GM10248 (cell line): ENCODE measurements at places on chromosomes 2 and 18.

DNA sequence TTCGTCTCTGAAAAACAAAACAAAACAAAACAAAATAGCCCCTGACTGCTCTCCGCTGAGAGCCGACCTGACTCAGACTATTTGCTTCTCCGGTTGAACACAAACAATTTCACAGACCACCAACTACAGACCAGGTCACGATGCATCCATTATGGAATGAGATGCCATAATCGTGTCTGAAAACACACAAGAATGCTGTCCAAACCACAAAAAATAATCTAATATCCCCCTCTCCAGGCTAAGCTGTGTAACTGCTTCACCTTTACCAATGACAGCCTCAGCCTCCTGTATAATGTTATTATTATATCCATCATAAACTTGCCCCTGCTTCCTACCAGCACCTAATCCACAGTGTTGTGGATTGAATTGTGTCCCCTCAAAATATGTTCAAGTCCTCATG is 114.7 kb downstream of the DNAH6 start:
- peak; percentile 15 for DNase-seq

DNA sequence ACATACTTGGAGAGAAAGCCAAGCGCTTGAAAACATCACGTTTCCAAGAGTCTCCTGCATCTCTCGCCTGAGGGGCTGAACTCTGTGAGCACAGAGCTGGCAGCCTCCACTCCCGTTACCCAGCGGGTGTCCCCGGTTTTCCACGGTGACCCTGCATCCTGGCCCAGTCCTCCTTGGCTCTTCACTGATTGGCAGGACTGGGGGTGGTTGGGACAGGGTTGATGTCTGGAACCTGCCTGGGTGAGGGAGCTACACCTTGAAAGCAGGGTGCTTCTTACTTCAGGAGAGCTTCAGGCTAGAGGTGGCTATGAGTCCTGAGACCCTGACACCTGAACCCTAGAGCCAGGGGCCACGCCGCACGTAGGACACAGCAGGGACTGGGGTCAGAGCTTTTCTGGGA is 234.1 kb downstream of the DYSF start:
- DNase-seq = no peak

DNA sequence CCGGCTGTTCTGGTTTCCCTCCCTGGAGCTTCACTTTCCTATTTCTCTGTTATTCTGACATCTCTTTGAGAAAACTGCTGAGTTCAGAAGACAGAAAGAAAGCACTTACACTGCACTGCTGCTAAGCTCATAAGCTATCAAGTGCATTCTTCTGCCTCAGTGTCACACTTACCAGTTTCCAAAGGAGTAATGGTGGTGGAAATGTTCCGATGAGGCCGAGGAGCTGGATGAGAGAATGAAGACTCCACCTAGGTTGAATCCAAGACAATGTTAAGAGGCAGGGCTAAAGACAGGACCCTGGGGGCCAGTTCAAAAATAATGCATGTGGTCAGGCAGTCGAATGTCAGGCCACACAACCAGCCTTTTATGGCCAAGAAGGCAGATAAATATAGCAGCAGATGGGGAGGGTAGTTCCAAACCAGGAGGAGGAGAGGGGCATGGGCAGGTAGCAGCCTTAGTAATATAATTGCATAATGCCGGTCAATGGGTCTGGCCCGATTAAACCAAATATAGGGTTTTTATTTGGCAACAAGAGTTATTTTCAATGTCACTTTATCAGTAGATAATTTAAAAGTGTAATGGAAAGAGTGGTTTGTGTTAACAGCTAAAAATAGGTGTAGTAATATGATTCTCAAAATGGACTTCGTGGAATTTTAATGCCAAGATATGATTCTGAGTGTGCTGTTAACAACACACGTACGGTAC is at the start of gene MYOM1:
TSS of gene MYOM1 (minus strand) at position 338 of the 705 bp plus-strand sequence. CDS start 4,745 bp downstream, outside the sequence.
- DNase-seq = no peak

- DNase-seq = no peak
Observed at GRCh38 chr2:98658816-98659490, 50.6 kb downstream of the UNC50 start.

DNA sequence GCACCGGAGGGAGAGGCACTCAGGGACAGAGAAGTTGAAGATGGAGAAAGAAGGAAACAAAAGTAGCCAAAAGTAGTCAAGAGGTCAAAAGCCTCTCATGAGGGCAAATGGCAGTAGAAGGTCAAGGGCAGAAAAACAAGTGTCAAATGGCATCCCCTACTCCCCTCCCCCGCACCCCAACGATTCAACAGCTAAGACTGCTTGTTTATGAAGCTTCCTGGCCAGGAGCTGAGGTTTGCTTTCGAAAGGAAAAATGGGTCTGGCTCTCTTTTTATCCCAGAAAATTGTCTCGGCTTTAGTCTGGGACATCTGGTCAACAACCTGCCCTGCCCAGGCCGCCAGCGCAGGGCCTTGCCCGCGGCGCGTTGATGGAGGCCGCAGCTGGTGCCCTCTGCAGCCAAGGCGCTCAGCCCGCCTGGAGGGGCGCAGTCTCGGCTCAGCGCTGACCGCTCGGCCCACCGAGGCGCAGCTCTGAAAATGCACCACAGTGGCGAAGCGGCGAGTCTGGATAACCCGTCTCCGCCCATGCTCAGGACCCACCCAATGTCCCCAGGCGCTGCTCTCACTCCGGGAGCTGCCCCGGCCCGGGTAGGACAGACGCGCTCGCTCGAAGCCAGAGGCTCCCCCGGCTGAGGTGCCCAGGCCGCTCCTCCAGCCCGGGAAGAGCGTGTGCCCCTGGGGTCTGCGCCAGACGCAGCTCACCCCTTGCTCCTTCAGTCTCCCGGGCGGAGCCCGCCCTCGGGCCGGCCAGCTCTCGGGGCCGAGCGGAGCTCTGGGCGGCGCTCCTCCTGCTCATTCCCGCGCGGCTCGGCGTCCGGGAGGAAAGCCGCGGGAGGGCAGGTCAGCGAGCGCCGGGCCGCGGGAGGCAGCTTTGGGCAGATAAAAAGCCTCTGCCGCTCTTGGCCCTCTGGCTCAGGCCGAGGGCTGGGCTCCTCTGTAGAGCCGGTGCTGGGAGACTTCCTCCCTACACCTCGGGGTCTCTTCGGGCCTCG is 1.8 kb upstream of the TBR1 start:
- DNase-seq = peak; percentile 42

GRCh38 chr2:39156107-39156506 is 35.3 kb upstream of the SOS1 start:
- no peak for DNase-seq
